ENCODE measurements at places on chromosomes 12 and 14.

DNA sequence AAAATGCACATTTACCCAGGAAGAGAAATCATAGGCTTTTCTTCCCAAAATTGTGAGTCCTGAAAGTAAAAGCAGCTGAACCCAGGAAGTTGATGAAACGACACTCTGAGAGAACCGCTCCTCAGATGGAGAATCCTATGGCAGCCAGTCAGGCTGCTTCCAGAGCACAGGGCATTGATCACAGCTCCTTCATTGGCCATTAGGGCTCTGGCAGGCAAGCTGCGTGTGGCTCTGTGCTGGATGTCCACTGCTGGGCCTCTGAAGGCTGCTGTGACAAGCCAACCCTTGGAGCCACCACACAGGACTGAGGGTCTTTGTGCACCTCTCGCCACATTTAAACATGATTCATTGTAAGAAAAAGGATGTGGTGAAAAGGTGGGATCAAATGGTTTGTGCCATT, 89.4 kb downstream of the EXOC5 start:
- no peak for DNase-seq

DNA sequence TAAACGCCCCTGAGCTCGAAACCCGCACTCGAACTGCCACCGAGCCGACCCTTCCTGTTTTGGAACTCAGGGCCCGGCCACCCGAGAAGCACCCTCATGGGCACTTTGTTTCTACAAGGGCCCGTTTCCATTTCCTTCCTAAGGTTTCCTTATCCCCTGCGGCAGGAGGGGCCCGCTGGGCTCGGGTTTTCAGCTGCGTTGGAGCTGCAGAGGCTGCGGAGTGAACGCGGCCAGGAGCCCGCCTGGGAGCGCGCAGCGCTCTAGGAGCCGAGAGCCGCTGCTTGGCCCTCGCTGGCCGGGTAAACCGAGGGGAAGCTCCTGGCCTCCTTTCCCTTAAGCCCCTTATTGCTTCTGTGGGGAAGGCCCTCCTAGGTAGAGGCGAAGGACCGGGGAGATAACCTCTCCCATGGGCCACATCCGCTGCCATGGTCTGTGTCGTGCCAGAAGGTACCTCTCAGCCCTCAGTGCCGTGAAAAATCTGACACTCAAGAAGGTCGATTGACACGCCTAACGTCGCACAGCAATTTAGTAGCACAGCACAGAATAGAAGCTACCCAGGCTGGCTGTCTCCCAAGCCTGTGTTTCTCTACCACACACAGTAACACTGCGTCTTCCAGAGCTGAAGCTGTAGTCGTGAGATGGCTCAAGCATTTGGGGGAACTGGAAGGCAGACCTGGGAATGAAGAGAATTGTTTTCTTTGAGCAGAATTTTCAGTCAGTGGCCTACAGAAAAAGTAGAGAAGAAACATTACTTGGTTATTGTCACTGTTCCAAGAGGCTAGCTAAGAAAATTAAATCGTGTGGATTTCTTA, 12.9 kb upstream of the CALM1 start:
- no peak for DNase-seq

DNA sequence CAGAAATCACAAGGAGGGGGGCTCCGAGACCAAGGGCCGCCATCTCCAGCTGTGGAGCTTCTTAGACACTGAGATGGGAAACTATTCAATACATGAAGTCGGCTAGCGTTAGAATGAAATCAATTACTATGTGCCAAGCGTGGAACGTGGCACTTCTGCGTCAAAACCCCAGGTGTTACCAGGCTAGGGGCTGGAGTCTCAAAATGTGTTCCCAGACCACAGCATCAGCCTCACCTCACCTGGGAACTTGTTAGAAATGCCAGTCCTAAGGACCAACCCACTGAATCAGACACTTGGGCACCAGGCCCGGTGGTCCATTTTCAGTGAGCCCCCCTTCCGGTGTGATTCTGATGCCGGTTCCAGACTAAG, 5.0 kb upstream of the SETD1B start:
- DNase-seq, result no peak

- DNase-seq, result no peak
Observed at GRCh38 chr12:63849106-63849620, 4.7 kb downstream of the SRGAP1 start.

- DNase-seq, result no peak
Observed at GRCh38 chr14:56892959-56893358, 82.7 kb upstream of the OTX2 start.

- no peak for DNase-seq
Observed at GRCh38 chr12:117090816-117091711, 8.2 kb downstream of the TESC start.

DNA sequence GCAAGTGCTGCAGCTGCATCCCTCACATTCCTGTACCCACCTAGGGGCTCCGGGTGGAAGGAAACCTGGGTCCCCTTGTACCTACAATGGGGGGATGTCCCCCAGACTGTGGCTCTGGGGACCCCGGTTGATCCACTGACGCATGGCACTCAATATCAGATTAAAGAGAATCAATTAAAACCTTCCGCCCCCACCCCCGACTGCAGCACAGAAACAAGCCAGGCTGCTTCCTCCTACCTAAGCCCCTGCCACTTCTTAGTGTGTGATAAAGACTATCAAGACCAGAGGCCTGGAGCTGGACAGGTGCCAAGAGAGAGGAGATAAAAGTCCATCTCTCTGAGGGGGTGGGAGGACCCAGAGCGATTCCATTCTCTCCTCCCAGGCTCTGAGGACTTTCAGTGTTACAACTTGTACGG, 28.2 kb upstream of the RPLP0 start:
- no peak for DNase-seq

- no peak for DNase-seq
Observed at GRCh38 chr14:76715511-76716081, 45.7 kb upstream of the VASH1 start.

- no peak for DNase-seq
Observed at GRCh38 chr12:121574025-121574424, 6.8 kb downstream of the KDM2B start.

Measured in stimulated activated CD4-positive, alpha-beta T cell treated with anti-CD3 and anti-CD28 coated beads, Interleukin-1b, Interleukin-23, amount 100 ng/mL, for 1 hour (primary cell).